ENCODE measurements at places on chromosomes 1 and 21.

DNA sequence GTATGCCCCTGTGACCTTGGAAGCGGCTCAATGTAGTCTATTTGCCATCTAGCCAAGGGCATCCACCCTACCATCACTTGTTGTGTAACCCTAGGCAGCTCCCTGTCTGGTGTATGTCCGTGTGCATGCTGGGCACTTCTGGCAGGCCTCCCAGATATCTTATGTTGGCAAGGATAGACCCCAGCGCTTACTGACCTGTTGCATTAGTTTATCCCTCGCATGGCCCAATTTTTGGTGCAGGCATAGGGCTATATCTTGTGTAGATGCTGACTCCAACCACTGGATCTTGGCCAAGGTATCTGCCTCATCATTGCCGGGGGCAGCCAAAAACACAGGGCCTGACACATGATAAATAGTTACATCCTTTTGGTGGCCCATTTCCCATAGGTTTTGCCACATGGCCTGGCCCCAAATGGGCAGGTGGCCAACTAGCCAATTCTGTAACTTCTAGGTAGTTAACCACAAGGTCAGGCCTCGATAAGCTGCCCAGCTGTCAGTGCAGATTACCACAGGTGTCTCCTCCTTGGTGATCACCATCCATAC, 14.0 kb upstream of the TBX19 start:
- no peak for DNase-seq

GRCh38 chr21:33234635-33235520, 5.1 kb downstream of the IFNAR2 start:
- DNase-seq: no peak

DNA sequence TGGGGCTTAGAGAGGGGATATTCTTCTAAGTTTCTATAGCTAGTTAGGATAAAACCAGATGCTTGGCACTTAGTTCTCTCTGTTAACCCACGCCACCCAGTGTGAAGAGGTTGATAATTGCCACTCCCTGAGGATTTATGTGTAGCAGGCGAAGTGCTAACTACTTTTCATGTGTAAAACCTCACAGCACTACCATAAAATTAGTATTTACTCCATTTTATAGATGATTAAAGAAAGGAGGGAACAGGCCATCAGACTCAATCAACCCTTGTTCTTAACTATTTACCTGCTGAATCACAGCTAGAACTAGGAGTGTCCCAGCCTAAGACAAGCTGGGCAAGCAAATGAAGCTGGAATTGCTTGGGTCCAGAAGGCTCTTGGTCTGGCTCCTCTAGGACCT, 8.9 kb downstream of the LIN28A start:
- DNase-seq: no peak

- no peak for DNase-seq
Observed at GRCh38 chr1:46517010-46517600, 27.5 kb downstream of the DMBX1 start.

DNA sequence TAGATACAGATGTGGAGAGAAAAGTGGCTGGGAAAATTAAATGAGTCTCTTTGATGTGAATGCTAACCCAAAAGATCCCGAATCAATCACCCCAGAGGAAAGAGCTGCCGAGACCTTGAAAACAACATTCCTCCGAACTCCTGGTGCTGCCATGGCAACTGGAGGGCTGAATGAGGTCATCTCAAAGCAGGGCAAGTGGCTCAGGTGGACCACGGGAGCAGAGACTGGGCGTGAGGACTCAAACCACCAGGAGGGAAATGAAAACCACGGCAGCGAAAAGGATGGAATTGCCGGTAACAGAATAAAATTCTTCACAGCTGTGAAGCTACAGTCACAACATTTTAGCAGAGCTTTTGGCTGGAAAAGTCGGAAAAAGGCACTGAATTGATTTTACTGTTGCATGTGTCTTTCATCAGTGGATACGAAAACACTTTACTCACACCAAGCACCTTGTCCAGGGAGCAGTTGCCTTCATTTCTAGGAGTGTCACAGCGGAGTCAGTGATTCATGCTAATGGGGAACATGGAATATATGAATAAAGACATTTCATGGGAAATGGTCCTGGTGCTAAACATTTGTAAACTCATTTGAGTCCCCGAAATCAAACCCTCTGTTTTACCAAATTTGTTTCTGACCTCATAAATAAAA, 23.2 kb upstream of the BECN2 start:
- DNase-seq: no peak

DNA sequence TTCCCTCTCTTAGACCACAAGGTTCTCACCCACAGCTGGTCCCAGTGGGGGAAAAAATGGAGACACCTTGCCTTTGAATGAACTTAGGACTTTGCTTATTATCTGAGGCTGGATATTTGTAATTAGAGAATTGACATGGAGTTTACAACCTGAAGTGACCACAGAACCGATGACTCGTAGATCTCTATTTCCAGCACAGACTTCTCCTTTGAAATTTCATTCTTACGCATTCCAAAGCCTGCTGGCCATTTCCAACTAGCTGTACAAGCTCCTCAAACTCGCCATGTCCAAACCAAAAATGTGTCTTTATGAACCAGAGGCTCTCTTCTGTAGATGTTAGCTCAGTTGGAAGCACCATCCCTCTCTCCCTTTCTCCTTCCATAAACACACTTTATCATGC, 12.0 kb downstream of the RAB7B start:
- DNase-seq: no peak

DNA sequence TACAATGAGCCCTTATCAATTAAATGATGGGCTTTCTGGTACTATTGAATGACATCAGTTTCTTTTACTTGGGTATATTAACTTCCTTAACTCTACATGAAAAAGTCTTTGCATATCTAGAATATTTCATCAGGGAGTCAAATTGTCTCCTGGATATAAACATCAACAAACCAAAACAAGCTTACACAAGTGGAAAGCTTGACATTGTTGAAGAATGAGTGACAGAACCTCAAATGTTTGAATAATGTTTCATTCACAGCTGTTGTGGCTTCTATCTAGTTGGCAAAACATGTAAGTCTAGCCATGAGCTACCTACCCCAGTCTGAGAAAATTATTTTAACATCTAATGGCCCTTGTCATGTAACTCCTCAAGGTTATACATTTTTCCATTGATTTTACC, 604.8 kb upstream of the ADAMTS5 start:
- no peak for DNase-seq

DNA sequence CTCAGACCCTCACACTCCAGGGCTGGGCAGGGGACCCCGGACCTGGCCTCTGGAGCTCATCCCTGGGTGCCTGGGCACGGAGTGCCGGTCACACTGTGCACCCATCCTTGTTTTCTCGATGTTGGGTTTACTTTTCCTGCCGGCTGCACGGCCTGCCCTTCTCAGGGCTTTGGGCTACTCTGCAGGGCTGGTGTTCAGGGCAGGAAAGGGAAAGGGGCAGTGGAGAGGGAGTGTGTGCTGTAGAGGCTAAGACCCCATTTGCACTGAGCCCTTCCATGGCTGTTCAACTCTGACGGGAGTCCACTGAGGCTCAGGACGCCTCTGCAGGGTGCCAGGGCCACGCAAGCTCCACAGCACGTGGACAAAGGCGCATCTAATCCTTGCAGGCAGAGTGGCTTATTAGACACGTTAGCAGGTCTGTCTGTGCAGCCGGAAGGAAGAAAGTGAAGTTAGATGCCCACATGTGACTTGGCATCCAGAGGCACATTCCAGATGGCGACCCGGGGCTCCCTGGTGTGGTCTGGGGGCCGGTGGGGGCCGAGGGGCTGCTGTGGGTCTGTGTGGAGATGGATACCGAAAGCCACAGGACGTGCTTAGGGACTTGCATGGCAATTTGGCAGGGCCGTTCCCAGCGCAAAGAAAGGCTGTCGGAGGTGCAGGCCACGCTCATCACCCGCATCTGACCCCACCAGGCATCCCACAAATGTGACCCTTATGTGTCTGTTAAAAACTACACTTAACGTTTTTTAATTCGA, 33.6 kb downstream of the COL18A1 start:
- DNase-seq: no peak

GRCh38 chr1:3522564-3523265, 68.2 kb downstream of the ARHGEF16 start:
- DNase-seq: no peak

- DNase-seq: no peak
Observed at GRCh38 chr1:40393173-40393572, 19.6 kb downstream of the SMAP2 start.

- no peak for DNase-seq
Observed at GRCh38 chr1:109197158-109198042, 16.3 kb upstream of the SARS1 start.

DNA sequence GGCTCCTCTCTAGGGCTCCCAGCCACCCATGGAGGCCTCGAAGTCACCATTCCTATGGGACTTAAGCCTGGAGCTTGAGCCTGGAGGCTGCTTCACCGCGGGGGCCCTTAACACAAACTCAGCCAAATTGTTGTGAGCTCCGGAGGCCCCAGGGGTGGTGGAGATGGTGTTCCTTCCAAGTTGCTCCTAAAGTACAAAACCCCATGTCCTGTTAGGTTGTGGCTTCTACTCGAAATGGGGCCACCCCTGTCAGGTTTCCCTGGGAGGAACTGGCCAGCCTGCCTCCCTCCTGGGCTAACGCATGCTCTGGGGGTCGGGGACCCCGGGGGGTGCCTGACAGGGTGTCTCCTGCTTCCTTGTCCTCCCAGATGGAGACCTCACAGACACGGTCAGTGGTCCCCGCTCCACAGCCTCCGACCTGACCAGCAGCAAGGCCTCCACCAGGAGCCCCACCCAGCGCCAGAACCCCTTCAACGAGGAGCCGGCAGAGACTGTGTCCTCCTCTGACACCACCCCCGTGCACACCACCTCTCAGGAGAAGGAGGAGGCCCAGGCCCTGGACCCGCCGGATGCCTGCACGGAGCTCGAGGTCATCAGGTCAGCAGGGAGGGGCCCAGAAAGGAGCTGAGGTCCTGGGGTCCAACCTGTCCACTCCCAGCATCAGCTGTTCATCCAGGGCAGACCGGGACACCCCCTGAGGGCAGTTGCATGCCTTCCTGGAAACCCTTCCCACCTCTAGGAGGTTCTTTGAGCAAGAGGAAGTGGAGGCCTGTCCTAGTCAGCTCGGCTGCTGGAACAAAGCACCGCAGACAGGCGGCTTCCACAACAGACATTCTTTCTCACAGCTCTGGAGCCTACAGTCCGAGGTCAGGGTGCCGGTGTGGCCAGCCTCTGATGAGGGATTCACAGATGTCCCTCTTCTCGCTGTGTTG, 10.8 kb upstream of the SLC25A34 start:
- DNase-seq: no peak

DNA sequence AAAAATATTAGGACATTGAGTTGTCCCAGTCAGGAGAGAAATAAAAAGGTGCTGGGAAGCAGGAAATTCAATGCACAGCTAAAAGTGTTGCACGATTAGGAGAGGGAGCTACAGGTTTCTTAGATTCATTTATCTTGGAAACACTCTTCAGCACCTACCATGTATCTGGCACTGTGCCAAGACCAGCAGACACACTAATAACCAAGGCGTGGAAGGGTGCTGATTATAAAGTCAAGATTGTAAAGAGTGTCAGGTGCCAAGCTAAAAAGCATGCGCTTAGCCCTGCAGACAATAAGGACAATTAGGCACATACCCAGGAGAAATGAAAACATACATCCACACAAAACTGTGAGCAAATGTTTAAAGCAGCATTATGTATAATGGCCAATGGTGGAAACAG, 129.9 kb downstream of the DSCAM start:
- DNase-seq: no peak

DNA sequence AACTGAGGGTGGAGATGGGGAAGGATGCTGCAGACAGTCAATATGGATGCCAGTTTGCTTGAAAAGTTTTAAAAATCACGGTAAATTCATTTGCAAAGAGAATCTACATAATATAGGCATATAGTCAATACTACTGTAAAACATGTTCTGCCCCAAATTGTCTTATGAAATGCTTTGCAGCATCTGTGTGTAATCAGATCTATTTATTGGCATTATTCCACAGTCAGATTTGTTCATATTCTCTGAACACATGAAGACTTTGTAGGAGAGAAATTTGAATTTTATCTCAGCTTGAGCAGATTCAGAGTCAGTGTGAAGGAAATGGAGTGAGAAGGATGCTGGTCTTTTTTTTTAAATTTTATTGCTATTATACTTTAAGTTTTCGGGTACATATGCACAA, 88.5 kb downstream of the PLPPR4 start:
- DNase-seq: no peak

DNA sequence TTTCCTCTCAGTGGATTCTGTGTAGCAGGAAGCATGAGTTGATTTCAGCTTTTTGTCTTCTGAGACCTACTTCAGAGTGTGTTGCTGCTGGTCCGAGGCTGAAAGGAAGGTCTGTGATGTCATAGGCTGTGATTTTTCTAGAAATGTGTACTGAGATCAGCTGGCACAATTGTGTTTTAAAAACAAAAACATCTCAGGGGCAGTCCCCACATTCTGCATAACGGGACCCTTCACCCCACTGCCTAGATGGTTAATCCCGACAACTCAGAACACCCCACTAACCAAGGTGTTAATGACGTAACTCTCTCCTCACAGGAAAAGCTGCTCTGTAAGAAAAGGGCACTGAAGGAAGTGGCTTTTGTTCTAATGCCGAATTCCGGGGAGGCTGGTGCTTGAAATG, 59.8 kb upstream of the PPP2R5A start:
- DNase-seq: no peak

GRCh38 chr1:201399352-201400126, 415 bp upstream of the LAD1 start:
- no peak for DNase-seq

GRCh38 chr1:82491301-82492048, 690.7 kb downstream of the ADGRL2 start:
- DNase-seq: no peak

DNA sequence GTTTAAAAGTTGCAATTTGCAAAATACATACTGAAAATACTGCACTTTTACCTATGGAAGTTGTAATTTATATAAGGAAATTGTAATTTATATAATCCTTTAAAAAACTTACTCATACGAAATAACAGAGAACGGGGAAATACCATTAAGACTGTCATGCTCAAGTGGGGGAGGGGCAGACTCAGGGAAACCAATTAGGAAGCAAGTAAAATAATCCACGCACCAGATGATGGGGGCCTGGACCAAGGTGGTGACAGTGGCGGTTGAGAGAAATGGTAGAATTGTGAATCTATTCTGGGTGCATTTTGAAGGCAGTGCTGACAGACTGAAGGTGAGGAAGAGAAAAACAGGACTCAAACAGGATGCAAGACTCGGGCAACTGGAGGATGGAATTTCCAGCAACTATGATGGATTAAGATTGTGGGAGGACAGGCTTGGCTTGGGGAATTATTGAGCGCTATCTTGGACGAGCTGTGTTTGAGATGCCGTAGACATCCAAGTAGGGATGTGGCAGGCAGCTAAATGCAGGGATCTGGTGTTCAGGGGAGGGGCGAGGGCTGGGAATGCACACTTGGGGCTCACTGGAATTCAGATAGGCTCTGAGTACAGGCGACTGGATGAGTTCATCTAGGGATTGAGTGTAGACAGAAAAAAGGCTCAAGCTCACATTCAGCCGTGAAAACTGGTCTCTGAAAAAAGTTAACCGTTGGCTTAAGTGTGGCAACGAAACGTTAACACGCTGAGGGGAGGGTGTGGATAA, 977 bp downstream of the LCA5L start:
- DNase-seq: peak; percentile 2

Measured in DMS 273 treated with DMSO at 0.1 percent for 48 hours (cell line).